ENCODE measurements at places on chromosomes 13 and 19.

DNA sequence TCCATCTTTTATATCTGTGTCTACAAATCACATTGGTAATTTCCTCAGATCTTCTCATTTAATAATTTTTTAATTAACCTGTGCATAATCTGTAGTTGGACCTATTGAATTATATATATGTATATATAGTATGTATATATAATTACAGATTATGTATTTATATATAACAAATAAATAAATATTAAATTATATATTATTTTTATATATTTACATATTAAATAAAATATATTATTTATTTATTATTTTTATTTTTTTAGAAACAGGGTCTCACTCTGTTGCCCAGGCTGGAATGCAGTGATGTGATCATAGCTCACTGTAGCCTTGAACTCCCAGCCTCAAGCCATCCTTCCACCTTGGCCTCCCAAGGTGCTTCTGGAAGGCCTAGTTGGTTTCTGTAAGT lies 197.9 kb downstream of the FGF9 start:
- no peak for DNase-seq

- no peak for DNase-seq
Measured at GRCh38 chr19:21680026-21680425, 87.4 kb downstream of the ZNF100 start.

GRCh38 chr13:40639221-40639681 lies 27.2 kb downstream of the FOXO1 start:
- no peak for DNase-seq

GRCh38 chr13:104491916-104492315 lies 1425.7 kb upstream of the SLC10A2 start:
- DNase-seq = no peak

DNA sequence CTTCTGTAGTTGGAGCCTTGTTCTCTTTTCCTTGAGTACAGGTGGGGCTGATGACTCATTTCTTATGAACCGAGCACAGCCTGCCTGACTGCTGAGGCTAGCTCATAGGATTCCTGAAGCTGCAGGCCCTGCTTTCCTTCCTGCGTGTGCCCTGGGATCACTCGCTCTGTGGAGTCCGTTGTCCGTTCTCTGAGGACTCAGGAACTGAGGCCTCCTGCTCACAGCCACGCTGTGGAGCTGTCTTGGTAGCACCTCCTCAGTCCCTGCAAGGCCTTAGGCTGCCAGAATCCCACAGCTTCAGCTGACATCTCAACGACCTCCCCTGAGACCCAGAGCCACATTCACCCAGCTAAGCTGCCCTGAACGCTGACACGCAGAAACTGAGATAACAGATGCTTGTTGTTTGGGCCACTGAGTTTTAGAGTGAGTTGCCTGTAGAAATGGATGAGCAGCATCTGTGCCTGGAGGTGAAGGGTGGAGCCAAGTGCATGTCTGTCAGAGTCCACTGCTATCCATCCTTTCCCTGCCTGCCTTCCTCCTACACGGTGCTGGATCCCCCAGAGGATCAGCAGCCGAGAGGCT lies 72.9 kb downstream of the ARHGEF7 start:
- no peak for DNase-seq

GRCh38 chr19:3227054-3227626 lies 2.7 kb downstream of the CELF5 start:
- no peak for DNase-seq

DNA sequence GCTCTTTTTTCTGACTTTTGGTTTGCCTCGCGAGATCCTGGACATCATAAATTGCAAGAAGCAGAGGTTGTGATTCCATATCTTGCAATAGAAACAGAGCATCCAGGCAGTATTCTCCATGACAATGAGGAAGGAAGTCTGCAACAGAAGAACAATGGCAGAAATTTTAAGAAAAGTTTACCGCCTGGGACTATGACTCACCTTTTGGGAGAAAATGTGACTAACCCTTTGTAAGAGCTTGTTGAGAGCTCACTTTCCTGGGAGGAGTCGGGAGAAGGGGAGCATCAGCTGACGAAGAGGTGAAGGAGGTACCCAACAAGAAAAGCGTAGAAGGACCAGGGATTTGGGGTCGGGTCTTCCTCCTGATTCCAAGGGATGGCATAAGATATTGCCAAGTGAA lies 34.3 kb upstream of the TNFSF11 start:
- DNase-seq = no peak

DNA sequence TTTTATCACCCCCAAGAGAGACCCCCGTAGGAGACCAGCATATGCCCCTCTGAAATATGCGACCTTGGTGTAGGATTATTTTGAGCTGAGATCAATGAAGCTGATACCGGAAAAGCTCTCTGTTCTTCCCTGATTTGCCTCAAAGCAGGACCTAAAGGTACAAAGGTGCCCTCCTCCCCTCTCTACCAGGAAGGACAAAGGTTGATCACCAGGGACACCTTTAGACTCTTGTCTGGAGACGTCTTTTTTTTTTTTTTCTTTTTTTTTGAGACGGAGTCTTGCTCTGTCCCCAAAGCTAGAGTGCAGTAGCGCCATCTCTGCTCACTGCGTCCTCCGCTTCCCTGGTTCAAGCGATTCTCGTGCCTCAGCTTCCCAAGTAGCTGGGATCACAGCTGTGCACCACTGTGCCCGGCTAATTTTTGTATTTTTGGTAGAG lies 792 bp upstream of the PEX11G start:
- peak; percentile 7 for DNase-seq

- no peak for DNase-seq
Measured at GRCh38 chr19:19595171-19595701, 23.3 kb downstream of the PBX4 start.

DNA sequence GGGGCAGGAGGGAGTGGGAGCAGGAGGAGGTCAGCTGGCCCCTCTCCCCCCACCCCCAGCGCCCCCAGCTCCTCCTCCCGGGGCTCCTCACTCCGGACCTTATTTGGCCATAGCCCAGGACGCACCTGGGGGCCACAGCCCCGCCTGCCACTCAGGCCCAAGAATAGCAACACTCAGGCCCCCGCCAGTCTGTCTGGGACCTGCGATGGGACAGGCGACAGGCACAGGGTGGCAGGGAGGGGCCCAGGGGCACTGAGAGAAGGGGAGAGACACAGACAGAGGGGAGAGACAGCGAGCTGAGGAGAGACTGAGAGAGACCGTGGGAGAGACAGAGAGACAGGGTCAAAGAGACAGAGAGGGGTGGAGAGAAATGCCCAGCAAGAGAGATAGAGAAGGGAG lies 10.2 kb downstream of the JOSD2 start:
- DNase-seq = no peak

GRCh38 chr13:77544355-77544754 lies 8.8 kb downstream of the SCEL start:
- DNase-seq = no peak

GRCh38 chr19:40159744-40160143 lies 31.5 kb upstream of the MAP3K10 start:
- DNase-seq = no peak

DNA sequence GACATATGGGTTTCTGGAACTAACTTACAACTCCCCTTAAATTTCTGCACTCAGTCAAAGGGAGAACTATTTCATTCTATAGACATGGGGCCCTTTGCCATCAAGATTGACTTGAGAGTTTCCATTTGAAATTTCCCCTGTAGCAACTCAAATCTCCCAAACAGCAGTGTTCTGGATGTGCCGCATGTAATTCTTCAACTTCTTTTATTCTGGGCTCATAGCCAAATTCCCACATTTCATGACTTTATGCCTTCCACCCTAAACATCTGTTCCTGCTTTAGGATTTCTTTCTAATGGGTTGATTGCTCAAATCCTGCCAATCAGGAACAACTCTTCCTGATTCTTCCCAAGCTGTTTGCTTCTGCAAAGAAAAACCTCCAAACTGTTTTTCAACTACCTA lies 336.0 kb downstream of the TBC1D4 start:
- no peak for DNase-seq

DNA sequence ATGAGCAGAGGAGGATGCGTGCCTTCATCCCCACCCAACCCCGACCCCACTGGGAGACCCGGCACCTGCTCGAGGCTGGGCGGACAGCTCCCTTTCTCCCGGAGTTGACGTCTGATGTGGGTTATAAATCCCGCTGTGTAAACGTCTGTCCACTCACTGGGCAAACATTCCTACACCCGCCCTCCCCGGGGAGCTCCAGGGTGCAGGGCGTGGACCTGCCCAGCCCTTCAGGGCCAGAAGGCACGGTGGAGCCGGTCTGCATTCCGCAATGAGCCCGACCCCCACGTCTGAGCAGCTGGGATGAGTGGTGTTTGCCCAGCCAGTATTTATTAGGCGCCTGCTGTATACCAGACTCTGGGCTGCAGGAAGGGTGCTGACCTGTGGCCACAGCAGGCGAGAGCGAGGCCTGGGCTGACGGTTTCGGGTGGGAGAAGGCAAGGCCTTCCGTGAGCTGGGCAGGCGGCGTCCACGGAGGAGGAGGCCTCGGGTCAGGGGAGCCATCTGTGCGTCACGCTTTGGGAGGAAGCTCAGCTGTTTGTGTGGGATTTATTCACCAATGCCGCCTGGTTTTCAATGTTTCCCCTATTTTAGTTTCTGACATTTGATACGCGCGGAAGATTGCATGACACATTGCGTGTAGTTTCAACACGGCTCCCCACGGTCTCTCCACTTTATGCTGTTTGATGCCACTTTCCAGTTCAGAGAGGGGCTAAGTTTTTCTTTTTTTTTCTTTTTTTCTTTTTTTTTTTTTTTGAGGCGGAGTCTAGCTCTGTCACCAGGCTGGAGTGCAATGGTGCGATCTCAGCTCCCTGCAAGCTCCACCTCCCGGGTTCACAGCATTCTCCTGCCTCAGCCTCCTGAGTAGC lies 2.0 kb downstream of the MISP start:
- no peak for DNase-seq

DNA sequence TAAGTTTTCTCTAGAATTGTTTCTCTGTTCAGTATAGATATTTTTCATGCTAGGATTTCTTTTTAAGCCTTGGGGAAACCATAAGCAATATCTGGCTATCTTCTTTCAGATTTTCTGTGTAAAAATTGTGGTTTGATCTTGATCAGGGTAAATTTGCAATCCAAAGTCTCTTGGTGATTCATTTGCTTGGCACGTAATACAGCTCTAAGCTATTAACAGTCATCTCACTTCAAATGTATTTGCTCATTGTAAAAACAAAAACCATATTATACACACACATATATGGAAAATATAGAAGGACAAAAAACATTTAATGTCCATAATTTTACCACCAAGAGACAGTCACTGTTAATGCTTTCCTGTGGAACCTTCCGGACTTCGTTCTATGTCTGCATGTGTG lies 191.0 kb downstream of the SHISA2 start:
- no peak for DNase-seq

- no peak for DNase-seq
Measured at GRCh38 chr19:33150852-33151518, 19.1 kb downstream of the WDR88 start.

- DNase-seq = no peak
Measured at GRCh38 chr19:16207490-16208025, 9.8 kb downstream of the AP1M1 start.

DNA sequence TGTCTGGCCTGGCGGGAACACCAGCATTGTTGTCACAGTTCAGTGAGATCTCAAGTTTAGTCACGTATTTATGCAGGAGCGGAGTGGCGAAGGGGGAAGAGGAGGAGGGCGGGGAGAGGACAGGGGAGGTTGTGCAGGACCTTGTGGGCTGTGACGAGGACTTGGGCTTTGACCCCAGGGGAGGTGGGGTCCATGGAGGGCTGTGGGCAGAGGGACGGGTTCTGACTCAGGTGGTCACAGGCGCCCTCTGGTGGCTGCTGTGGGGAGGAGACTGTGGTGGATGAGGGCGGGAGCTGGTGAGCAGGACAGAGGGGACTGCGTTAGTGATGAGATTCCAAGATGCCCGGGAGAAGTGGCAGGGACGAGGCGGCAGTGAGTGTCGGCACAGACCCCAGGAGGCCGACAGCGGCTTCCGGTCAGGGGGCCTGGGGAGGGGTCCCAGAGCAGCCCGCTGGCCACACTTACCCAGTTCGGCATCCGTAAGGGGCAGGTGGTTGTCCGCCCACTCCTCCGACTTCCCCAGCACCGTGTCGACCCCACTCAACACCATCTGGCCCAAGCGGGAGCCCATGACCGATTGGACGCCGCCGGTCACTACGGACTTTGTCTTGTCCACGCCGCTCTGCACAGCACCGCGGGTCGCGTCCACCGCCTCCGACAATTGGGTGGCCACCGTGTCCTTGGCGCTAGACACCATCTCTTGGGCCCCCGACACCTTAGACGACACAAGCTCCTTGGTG lies 15.7 kb downstream of the PLIN3 start:
- peak; percentile 84 for DNase-seq

DNA sequence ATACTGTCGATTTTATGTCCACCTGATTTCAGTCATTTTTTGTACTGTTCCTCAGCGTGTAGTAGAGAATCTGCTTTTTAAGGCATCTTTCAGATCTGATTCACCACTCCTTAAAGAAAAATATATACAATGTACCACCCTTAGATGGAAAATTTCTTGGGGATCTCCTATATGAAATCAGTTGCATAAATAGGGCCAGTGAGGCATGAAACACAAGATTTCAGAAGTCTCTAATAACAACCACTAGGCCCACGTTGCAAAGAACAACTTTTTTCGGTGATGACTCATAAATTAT lies 1.4 kb downstream of the USP12 start:
- peak; percentile 51 for DNase-seq

- no peak for DNase-seq
Measured at GRCh38 chr13:111666164-111666776, 345.8 kb downstream of the TEX29 start.

DNA sequence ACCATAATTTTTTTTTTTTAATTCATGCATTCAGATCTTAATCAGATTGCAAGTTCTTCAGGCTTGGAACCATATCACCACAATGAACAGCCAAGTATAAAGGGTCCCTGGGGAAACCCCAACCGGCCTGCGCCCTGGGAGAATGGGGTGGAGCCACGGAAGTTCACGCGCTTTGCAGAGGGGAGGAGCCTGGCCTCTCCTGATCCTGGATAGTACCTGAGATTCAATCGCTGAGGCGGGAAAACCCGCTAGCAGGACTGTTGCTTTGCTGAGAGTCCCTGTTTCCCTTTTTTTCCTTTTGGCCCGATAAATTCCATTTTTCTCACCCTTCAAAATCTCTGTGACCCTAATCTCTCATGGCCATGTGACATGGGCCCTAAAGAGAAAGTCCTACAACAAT lies 385.1 kb downstream of the IRS2 start:
- DNase-seq = no peak

GRCh38 chr13:95571941-95572340 lies 19.4 kb downstream of the CLDN10 start:
- DNase-seq = no peak

GRCh38 chr13:110123041-110123809 lies 183.7 kb downstream of the COL4A1 start:
- no peak for DNase-seq

- no peak for DNase-seq
Measured at GRCh38 chr13:48443442-48444208, 30.7 kb upstream of the LPAR6 start.

DNA sequence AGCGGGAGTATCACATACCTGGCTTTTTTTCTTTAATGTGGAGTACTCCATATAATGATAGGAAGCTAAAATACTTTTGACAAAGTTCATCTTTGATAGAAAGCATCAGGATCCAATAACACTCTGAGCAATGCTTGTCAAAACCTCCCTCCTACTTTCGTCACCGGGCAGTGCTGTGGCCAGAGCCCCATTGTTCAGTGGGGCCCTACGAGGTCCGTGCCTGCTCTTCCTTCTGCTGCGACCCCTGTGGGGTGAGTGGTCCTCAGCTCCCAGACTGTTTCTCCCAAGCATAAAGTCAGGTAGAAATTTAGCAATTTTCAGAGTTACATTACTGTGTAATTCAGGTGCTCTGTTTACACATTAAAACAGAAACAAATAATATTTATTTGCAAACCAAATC lies 51.2 kb downstream of the ANKRD10 start:
- no peak for DNase-seq

- no peak for DNase-seq
Measured at GRCh38 chr13:29204651-29205050, 384.5 kb downstream of the MTUS2 start.

GRCh38 chr19:2834294-2834871 lies 6.9 kb upstream of the ZNF555 start:
- DNase-seq = no peak

All from GM10248 (cell line).